ENCODE measurements at places on chromosomes 4 and X. TPM values are rescaled to one million over a fixed set of nuclear protein-coding genes. Genes with fewer than 3 reads are reported as not detected.

Gene PCYT1B
- total RNA-seq, result 26.2 TPM

Gene RAI2
- 15.5 TPM for total RNA-seq

Gene MAGEA2
- not detected for total RNA-seq

Gene AR
- 2.8 TPM for total RNA-seq

Gene TCEAL7
- 96.8 TPM for total RNA-seq

Gene VCX3B
- total RNA-seq, result not detected

Gene QRFPR
- 2.2 TPM for total RNA-seq

Gene EMCN
- total RNA-seq, result 4.7 TPM

Gene ANKRD50
- 10.7 TPM for total RNA-seq

Gene NLRP2B
- total RNA-seq, result 0.74 TPM

Gene TAF7L
- total RNA-seq, result 1.2 TPM

Gene CDX4
- not detected for total RNA-seq

Gene XAGE2
- not detected for total RNA-seq

Gene DTHD1
- total RNA-seq, result 0.16 TPM

Gene WDFY3
- total RNA-seq, result 196 TPM

Gene SUPT20HL2
- total RNA-seq, result not detected

Gene HSFX4
- total RNA-seq, result not detected

Gene TMPRSS11F
- not detected for total RNA-seq
